Left ventricle myocardium inferior (tissue), 1 donor: ENCODE measurements at places on chromosomes 2 and 18. TPM values are rescaled to one million over a fixed set of nuclear protein-coding genes. Genes with fewer than 3 reads are reported as not detected.

- DNase-seq, result no peak
Observed at GRCh38 chr18:34117319-34117718, 107.4 kb downstream of the NOL4 start.

DNA sequence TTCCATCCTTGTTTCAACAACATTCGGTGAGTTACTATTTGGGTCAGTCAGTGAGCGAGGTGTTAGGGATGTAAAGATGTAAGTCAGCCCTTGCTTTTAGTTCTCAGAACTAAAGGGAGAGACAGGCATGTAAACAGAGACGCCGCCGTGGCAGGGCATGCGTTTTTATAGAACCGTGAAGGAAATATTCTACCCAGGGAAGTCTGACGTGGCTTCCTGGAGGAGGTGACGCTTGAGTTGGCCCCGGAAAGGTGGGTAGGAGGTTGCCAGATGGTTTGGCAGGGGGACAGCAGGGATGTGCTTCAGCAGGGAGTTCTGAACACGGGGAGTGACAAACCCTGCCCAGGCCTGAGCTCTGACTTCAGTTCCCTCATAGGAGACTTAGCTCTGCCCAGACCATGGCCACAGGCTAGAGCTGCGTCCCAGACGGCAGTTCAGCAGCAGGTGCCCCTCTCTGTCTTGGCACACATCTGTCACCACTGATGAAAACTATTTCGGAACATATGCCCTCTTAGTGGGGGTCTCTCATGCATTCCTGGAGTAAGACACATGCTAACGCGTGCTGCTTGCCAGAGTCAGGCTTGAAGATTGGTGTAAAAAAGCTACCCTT is 23.4 kb upstream of the RPL31 start:
- no peak for DNase-seq

DNA sequence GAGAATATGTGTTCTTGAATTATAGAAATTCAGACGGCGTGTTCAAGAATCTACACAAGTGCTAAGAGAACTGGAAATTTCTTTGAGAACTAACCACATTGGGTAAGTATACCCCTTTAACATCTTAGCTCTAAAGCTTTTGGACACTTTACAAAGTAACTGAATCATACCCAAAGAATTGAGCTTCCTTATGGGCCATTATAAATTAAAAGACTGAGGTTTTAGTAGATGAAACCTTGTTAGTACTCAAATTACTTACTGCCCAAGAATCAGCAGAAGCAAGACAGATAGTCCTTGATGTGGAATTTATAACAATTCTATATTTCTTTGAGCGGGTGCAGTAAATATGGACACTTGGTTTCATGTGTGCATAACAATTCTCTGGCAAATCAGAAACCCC is 168.3 kb downstream of the PRPF40A start:
- no peak for DNase-seq

- no peak for DNase-seq
Observed at GRCh38 chr2:39642051-39642718, 23.5 kb upstream of the TMEM178A start.

- DNase-seq, result no peak
Observed at GRCh38 chr2:135164431-135164830, 112.3 kb downstream of the RAB3GAP1 start.

GRCh38 chr2:42742740-42743658 is 20.9 kb downstream of the OXER1 start:
- no peak for DNase-seq

GRCh38 chr2:145366341-145366740 is 846.4 kb upstream of the ZEB2 start:
- no peak for DNase-seq

DNA sequence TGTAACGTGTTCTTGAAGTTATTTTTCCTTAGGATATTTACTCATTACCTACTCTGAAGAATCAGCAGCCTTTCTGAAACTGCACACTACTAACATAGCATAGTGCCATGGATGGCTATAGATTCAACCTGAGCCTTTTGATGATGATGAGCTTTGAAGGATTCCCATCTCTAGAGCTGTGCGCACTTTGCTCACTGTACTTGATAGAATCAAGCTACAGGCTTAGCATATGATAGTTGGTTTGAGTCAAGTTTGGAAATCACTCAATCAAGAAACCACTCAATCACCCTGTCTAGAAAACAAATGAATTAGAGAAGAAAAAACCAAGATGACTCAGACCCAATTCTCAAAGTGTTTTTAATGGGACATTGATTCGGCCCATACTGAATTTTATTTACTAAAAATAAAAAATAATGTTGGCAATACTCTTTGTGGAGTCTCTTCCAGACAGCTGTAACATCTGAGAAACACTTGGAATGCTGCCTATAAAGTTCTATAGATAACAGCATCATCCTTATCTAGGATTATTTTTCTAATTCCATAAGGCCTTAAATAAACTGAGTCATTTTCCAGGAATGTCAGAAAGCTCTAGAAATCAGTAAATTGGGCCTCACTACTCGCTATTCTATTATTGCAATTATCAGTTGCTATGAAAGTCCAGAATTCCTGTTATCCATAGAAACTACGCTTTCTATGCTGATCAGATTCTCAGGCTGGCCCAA is 259.0 kb upstream of the ERBB4 start:
- DNase-seq, result no peak

- no peak for DNase-seq
Observed at GRCh38 chr2:196291426-196291825, 120.0 kb upstream of the STK17B start.

GRCh38 chr2:112646791-112647689 is 1.3 kb downstream of the SLC20A1 start:
- DNase-seq, result no peak

- DNase-seq, result no peak
Observed at GRCh38 chr2:144521686-144522085, 1.8 kb upstream of the ZEB2 start.

DNA sequence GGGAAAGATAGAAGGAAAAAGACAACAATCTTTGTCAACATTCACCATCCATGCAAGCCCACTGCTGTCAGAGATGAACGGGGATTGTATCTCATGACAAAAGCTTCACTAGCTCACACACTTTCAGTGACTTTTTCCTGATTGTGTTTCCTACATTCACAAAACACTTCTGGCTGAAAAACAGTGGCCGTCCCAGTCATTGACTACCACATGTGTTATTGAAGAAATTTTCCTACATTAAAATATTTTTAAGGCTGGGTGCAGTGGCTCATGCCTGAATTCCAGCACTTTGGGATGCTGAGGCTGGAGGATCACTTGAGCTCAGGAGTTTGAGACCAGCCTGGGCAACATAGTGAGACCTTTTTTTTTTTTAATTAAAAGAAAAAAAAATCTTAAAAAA is 90.9 kb downstream of the MOGAT1 start:
- DNase-seq, result no peak

- no peak for DNase-seq
Observed at GRCh38 chr2:218964041-218964771, 4.7 kb downstream of the CDK5R2 start.

GRCh38 chr2:174824068-174824467 is 59.8 kb upstream of the CHRNA1 start:
- no peak for DNase-seq

DNA sequence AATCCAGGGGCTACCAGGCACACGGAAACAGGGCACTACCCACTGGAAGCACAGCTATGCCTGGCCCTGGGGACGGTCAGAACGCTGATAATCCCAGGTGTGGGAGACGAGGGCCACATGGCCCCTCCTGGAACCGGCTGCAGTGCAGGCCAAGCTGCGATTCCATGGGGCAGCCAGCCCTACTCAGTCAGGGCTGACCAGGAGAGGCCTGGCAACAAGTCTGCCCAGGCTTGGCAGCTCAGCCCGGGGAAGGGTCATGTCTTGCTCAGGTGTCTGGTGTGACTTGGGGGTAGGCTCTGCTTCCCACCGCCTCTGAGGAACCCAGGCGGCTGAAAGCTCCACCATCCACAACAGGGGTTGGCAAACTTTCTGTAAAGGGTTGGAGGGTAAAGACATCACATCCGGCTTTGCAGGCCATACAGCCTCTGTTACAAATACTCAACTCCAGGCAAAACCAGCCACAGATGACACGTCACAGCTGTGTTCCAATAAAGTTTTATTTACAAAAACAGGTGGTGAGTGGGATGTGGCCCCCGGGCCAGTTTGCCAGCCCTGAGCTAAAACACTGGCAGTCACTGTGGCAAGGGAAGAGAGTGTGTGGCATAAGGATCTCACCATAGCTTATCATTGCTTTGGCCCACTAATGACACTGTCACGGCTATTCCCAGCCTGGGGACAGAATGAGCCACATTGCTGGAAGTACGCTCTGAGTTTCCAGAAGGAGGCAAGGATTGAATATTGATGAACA is 85.2 kb downstream of the NDUFA10 start:
- DNase-seq, result peak; percentile 59

DNA sequence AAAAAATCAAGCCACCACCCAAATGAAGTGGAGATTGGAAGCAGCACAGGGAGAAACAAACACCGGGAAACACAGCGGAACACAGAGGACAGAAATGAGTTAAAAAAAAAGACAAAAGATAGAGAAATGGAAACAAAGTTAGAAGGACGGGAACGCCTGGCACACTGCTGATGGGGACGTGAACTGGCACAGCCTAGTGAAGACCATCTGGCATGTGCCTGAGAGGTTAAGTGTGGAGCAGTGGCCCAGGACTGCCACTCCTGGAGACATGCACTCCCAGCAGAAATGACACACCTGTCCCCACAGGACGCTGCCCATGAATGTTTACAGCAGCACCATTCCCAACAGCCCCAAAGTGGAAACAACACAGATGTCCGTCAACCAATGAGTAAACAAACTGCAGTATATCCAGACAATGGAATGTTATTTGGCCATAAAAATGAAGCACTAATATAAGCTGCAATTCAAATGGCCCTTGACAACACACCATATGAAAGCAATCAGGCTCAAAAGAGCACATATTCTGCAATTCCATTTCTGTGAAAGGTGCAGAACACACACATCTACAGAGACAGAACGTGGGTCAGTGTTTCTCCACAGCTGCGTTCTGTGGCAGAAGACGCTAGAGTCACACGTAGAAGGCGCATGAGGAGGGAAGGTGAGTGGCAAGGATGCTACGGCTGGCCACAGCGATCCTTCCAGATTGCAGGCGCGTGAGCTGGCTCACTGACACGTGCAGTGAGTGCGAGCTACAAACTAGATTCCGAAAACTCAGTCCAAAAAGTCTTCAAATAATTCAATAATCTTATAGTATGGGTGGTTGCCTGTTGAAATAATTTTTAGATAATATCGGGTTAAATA is 24.6 kb downstream of the THAP4 start:
- DNase-seq, result no peak

GRCh38 chr2:212926940-212927339 is 224.5 kb downstream of the IKZF2 start:
- DNase-seq, result peak; percentile 58

GRCh38 chr2:9954136-9954535 is 2.6 kb downstream of the GRHL1 start:
- DNase-seq, result no peak

GRCh38 chr2:66846887-66847286 is 412.0 kb downstream of the MEIS1 start:
- DNase-seq, result no peak

DNA sequence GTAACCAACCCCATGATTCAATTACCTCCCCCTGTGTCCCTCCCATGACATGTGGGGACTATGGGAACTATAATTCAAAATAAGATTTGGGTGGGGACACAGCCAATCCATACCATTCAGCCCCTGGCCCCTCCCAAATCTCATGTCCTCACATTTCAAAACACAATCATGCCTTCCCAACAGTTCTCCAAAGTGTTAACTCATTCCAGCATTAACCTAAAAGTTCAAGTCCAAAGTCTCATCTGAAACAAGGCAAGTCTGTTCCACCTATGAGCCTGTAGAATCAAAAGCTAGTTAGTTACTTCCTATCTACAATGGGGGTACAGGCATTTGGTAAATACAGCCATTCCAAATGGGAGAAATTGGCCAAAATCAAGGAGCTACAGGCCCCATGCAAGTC is 32.0 kb upstream of the CCDC141 start:
- DNase-seq, result no peak

- no peak for DNase-seq
Observed at GRCh38 chr2:111716905-111717775, 166.9 kb downstream of the ANAPC1 start.

- no peak for DNase-seq
Observed at GRCh38 chr18:37395631-37396030, 170.0 kb downstream of the CELF4 start.

The ZCCHC2 gene
- total RNA-seq, result 13.1 TPM

The SLC66A2 gene
- total RNA-seq, result 27.4 TPM

The PSTPIP2 gene
- 1.8 TPM for total RNA-seq

The SPATA3 gene
- total RNA-seq, result not detected

The PAX8 gene
- total RNA-seq, result 0.44 TPM

The IL1B gene
- total RNA-seq, result 0.27 TPM
